Caki2 (cell line): ENCODE measurements at places on chromosomes 6 and 20. TPM values are rescaled to one million over a fixed set of nuclear protein-coding genes. Genes with fewer than 3 reads are reported as not detected.
A peak's percentile ranks its signal among the peaks of the same experiment; 100 is the strongest.

DNA sequence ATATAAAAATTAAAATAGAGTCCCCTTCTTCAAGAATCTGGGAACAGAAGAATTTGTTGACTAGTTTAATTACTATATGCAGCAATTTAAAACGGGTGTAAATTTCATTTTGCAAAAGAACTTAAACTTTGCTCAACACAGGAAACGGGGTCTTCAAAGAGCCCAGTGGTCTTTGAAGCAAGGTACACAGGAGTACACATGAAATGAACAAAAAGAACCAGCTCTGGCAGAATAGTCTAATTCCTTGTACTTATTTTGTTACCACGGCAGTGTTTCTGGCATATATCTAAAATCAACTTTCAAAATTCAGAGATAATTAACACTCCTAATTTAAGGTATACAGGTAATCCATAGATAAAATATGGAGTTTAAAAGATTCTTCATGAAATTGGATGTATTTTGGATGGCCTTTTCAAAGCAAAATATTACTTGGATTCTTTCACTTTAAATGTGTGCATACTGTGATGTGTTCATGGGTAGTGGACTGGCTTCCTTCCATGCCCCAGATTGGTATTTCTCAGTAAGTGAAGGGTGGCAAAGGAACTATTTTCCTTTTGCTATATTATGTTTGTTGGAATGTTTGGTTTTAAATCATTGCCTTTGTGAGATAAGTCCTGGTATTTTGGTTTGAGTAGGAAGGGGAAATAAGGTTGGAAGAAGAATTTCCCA is 96.8 kb upstream of the THEMIS start:
- DNase-seq, result no peak

- DNase-seq, result no peak
Measured at GRCh38 chr6:166492092-166492741, 94.3 kb downstream of the RAMACL start.

GRCh38 chr20:12949429-12949980 is 59.3 kb upstream of the SPTLC3 start:
- no peak for DNase-seq

DNA sequence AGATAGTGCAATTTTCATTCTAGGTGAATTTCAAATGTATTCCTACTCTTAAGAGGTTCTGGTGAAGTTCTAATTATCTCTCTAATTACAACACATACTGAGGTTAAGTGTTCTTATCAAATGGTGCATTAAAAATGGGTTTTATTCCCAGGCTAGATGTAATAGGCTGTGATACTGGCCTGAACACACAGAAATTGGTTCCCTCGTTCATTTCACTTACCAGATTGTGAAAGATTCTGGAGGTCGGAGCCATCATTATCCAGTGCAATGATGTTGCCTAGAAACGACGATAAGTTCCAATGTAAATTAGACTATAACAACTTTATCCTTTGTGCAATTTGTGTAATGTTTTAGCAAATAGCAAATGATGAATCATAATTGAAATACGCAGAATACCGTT is 172.6 kb upstream of the SOX4 start:
- no peak for DNase-seq

- DNase-seq, result no peak
Measured at GRCh38 chr6:47147836-47148344, 105.8 kb upstream of the ADGRF1 start.

DNA sequence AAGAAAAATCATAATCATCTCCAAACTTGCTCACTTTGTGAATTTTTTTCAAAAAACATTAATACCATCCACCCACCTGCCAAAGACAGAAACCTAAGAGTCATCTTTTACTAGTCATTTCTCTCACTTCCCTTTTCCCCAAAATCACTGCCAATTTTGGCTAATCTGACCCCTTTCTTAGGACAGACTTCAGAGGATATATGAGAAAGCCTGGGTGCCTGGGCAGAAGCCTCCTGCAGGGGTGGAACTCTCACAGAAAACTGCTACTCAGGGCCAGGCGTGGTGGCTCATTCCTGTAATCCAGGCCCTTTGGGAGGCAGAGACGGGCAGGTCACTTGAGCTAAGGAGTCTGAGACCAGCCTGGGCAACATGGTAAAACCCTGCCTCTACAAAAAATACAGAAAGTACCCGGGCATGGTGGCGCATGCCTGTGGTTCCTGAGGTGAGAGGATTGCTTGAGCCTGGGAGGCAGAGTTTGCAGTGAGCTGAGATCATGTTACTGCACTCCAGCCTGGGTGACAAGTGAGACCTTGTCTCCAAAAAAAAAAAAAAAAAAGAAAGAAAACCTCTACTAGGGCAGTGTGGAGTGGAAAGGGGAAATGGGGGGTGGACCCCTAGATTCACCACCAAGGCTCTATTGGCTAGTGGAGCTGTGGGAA is 3.8 kb downstream of the DEK start:
- peak; percentile 51 for DNase-seq

DNA sequence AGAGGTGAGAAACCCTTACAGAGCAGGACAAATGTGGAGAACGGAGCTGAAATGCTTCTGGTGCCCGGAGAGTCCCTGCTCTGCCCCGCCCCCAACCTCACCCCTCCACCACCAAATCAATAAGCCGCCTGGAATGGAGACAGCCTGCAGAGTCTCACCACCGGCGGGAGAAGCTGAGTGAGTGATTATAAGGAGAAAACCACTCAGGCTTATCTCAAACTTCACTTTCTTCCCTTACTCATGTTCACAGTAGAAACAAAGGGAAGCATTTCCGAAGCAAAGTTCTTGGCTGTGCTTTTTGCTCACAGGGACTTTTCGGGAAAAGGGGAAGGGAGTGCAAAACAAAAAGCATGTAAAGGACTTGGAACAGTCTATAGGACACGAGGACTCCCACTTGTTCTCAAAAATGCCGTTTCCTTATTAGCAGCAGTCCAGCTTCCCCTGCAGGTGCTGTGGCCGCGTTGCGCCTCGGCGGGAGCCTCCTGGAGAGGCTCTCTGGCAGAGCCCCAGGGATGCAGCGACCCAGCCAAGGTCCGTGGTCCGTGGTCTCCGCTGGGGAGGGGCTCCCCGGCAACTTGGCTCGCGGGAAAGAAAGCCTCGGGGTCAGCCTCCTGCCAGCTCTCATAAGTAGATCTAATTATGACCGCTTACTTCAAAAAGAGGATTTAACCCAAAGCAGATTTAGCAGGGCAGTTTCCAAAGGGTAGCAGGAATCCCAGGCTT is 64.8 kb upstream of the TMEM30A start:
- peak; percentile 12 for DNase-seq

GRCh38 chr6:156390621-156391020 is 386.6 kb upstream of the ARID1B start:
- DNase-seq, result no peak

DNA sequence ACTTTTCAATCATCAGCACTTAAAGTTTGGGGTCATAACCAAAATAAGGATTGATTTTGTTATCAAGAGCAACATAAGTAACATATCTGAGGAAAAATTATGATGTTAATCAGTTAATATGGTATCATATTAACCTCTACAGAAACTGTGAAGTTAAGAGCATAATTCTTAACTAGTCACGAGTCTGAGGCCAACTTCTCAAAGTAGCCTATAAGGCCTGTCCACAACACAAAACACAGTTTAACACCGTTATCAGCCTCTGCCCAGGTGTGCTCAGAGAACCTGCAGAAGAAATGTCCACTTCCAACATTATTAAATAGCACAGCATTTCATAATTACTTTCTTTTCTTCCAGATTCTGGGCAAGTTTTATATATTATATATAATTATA is 1.1 kb downstream of the STX7 start:
- DNase-seq, result no peak

- peak; percentile 87 for DNase-seq
Measured at GRCh38 chr20:4041748-4042411, 26.5 kb upstream of the RNF24 start.

DNA sequence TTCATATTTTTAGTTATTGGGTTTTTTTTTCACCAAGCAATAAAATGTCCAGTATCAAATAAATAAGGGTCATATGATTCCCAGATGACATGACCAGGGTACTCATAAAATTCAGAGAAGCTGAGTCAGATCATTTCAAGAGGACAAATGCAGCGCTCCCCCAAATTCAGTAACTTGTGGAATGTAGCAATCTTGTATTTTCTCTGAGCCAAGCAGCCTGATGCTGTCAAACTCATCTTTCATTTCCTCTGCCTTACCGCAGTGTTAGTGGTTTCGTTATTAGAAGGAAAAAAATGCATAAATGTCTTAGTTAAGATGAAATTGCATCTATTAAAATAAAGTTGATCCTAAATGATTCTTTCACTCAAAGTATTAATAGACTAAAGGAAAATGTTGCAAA is 57.8 kb upstream of the EDN1 start:
- no peak for DNase-seq

Gene JPH2
- total RNA-seq, result 0.57 TPM in 1 of 2 replicates, not detected in the other

Gene TCP11
- 2.0 TPM in 1 of 2 replicates, not detected in the other for total RNA-seq

Gene DLK2
- 0.07 TPM in 1 of 2 replicates, not detected in the other for total RNA-seq

Gene CST5
- not detected in 2 replicates for total RNA-seq

Gene ADGRF4
- total RNA-seq, result 3.9 and 6.5 TPM in 2 replicates
